ENCODE measurements at places on chromosomes 1 and 21.
A peak's percentile ranks its signal among the peaks of the same experiment; 100 is the strongest.

- DNase-seq: no peak
Observed at GRCh38 chr1:174535207-174535606, 87.4 kb downstream of the GPR52 start.

GRCh38 chr1:160818207-160818937, 22.4 kb downstream of the LY9 start:
- no peak for DNase-seq

GRCh38 chr1:89198491-89199072, at the start of gene GBP4:
Gene GBP4, minus strand, starts transcription at chr1:89198942. Its CDS starts 108 bp downstream, at chr1:89198834.
- peak; percentile 73 for DNase-seq

GRCh38 chr1:75964760-75965408, 32.7 kb upstream of the ASB17 start:
- no peak for DNase-seq

DNA sequence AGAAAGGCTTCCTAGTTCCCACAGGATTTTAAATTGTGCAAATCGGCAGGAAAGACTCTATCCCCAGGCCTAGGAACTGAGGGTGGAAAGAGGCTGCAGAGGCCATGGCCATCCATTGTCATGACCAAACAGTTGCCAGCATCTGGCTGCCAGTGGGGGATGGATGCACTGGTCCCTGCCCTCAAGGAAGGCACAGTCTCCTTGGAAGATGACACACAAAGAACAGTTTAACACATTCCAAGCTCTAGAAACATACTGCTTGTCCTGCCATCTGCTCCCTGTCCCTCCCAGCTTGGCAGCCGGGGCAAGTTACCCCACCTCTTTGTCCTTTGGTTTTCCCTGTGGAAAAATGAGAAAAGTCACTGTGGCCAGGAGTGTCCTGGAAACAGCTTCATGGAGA, 83.2 kb downstream of the BCAR3 start:
- no peak for DNase-seq

DNA sequence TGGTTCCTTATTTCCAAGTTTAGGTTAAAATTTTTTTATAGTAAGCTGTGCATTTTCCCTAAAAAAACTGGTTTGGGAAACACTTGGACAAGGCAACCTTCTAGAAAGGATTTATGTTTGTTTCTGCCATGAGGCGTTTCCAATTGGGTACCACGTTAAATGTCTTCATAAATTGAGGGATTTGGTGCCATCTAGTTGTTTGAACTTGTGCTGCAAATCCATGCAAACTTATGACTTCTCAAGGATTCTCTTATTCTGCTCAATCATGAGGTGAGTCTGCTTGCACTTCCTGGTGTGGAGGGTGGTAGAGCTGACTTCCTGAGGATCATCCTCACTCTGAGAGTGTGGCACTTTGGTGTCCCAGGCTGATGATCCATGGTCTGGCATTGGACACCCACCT, 123.3 kb downstream of the PCNX2 start:
- DNase-seq: no peak

- no peak for DNase-seq
Observed at GRCh38 chr1:230394134-230394533, 32.0 kb downstream of the PGBD5 start.

GRCh38 chr1:75034376-75034775, 99.8 kb upstream of the LHX8 start:
- no peak for DNase-seq

DNA sequence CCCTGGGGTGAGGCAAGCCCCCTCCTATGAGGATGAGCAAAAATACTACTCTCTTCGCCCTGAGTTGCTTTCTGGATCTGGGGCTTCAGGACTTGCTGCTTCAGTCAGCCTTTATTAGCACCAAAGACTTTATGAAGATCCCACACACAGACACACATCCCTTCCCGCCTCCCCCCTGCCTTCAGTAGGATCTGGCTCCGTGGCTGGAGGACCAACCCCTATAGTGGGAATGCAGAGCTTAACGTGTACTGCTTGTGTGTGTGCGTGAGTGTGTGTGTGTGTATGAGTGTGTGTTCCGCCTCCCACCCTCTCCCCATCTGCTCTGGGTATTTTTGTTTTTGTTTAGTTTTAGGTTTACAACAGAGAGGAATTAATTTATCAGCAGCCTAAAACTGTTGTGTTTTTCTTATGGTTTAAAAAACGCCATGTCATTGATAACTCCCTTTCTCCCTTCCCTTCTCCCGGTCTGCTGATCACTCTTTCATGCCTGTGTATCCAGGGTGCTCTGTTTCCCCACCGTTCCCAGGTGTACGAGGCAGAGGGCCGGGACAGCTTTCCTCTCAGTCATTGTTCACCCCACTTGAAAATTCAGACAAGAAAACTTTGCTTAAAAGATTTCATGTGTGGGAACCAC, 27.5 kb upstream of the ZFP69B start:
- DNase-seq: no peak

DNA sequence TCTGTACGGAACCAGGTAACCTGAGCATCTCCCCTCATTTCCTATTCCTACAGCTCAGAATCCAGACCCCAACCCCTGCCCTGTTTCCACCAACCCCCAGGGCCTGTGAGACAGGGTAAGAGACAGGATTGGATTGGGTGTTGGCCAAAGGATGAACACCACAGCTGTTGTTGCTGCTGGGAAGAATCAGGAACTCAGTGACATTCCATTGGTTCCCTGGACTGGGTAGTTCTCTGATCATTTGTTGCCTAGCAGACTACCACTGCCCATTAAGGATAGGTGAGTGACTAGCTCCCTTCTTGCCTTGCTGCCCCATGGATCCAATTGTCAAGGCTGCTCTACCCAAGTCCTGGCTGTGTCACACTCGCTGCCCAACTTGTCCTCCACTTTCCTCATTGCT, 10.0 kb downstream of the NCSTN start:
- no peak for DNase-seq

DNA sequence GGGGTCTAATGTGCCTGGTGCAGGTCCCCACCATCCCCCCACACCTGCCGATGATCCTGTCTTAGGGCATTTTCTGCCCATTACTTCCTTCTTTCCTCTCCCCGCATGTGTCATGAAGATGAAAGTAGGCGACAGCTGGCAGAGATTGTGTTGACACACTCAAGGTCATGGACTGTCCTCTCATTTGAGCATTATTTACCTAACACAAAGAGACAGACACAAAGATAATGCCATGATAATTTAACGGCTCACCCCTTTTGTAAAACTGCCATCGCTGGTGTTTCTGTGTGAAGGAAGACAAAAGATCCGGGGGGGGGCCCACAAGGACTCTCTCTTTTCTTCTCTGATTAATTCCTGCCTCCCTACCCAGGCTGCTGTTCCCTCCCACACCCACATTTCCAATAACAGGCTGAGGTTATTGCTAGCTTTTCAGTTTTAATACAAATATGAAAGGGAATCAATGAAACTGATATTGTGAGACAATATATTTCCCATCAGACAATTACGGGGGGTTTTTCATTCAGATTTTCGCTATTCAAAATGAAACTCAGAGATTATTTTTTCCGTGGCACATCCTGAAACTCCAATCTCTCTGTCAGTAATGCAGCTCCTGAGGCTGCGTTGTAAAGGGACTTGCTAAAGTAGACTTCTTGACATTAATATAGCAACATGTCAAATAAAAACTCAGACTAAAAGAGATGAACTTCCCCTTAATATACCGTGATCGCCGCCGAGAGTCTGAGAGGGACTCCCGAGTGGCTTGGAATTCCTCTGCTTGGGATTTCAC, 561.1 kb downstream of the NPHP4 start:
- no peak for DNase-seq

GRCh38 chr1:157196245-157196543, 58.0 kb upstream of the ETV3 start:
- no peak for DNase-seq

GRCh38 chr1:59345221-59345620, 48.3 kb downstream of the FGGY start:
- DNase-seq: no peak

Measured in CD4-positive, alpha-beta T cell treated with Interleukin-21 for 1 hour (primary cell).